ENCODE measurements at places on chromosomes 4 and X.

GRCh38 chrX:53188763-53189162 lies 36.2 kb downstream of the KDM5C start:
- no peak for DNase-seq

GRCh38 chr4:179040259-179040658 lies 1598.0 kb upstream of the AGA start:
- no peak for DNase-seq

DNA sequence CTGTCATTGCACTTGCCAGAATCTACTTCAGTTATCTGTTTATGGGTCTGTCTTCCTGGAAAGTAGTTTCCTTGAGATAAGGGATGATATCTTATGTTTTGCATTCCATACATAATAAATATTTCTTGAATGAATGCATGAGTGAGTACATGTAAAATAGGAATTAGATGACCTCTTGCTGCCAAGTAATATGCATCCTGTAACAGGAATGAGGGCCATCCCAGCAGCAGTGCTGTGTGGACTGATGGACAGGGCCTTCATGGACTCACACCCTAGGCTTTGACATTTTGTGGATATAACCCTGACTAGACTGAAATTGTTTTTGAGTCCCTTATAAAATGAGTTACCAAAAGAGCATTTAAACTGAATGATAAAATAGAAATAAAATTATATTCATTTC lies 77.2 kb upstream of the NEIL3 start:
- DNase-seq = no peak

- no peak for DNase-seq
Measured at GRCh38 chrX:147838465-147839131, 73.1 kb upstream of the FMR1 start.

DNA sequence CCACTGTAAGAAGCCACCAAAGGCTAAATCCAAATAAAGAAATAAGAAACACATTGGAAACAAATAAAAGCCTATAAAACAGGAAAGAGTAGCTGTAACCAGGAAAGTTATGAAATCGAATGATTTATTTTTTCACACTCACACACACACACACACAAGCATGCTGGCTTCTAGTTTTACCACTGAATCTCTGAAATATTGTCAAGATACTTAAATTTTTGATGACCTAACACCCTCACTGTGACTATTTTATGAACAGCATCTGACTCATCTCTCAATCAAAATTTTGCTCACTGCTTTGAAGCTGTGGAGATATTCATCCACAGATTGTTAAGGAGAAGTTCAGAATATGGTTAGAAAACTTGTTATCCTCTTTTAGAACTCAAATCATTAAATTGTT lies 13.9 kb upstream of the GABRB1 start:
- DNase-seq = peak; percentile 3

Data from fibroblast of skin of abdomen (primary cell).